ENCODE measurements at places on chromosomes 13 and 19.

- no peak for DNase-seq
Observed at GRCh38 chr19:46014941-46015686, 7.7 kb downstream of the PGLYRP1 start.

DNA sequence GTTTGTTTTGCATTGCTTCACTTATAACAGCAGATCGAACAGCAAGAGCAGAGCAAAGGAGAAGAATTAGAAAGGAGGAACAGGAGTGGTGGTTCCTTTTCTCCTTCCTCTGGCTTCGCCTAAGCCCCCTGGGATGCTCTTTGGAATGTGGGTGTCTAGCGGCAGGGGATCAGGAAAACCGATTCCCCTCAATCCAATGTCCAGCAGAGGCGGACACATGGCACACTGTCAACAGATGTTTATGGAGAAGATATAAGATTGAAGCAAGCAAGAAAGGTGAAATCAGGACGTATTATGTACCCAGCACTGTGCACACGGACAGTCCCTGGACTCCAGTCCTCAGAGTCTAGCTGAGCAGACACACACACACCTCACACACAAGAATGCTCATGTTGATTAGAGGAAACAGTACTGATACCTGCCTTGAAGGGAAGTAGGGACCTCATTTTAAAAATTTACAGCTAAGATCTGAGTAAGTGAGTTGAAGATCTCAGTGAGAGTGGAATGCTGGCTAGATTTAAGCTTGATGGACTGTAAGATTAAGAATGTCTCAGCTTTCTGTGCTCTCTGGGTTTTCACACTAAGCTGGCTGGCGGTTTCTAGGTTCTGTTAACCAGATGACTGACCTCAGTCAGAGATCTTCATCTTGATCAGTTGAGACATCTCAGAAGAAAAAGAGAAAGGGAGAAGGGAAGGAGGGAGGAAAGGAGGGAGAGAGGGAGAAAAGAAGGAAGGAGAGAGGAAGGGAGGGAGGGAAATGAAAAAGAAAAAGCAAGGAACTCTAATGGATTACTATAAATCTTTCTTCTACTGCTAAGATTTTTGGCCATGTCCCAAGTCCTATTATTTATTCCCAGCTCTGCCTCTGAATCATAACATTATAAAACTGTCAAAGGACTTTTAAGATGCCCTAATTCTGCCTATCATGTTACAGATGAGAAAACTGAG lies 44.8 kb downstream of the FLT1 start:
- DNase-seq, result no peak

- DNase-seq, result no peak
Observed at GRCh38 chr19:11721681-11722080, 17.1 kb downstream of the ZNF823 start.

DNA sequence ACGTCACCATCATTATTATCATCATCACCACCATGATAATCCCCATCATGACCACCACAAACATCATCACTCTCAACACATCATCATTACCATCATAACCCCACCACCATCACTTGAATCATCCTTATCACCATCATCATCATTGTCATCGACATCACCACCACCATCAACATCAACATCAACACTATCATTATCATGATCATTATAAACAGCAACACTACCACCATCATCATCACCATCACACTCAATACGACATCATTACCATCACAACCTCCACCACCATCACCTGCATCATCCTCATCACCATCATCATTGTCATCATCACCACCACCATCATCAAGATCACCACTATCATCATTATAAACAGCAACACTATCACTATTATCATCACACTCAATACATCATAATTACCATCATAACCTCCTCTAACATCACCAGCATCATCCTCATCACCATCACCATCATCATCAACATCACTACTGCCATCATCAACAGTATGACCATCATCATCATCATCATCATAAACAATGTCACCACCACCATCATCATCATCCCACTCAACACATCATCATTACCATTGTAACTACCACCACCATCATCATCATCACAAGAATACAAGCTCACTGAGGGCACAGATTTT lies 78.7 kb downstream of the MBD3L1 start:
- no peak for DNase-seq

- DNase-seq, result no peak
Observed at GRCh38 chr19:3478409-3479176, 1.7 kb downstream of the SMIM24 start.

DNA sequence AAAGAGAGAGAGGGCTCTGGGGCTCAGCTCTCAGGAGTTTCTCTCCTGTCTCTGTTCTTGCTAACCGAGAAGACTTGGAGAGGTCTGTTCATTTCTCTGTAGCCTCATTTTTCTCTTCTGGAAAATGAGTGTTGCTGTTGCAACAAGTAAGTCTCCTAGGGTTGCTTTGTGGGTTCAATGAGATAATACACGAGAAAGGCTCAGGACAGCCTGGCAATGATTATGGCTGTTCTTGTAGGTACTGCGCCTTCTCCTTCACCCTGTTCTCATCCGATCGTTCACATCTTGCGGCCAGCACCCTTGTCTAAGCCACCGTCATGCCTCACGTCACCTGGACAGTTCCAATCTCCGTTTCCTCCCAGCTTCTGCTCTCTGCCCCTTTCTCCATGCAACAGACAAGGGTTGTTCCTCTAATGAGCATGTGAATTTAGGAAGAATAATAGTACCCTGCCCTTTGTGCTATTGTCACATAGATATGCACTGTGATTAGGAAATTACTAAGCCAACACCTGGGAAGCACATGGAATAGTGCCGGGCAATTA lies 4.2 kb downstream of the C5AR1 start:
- no peak for DNase-seq

DNA sequence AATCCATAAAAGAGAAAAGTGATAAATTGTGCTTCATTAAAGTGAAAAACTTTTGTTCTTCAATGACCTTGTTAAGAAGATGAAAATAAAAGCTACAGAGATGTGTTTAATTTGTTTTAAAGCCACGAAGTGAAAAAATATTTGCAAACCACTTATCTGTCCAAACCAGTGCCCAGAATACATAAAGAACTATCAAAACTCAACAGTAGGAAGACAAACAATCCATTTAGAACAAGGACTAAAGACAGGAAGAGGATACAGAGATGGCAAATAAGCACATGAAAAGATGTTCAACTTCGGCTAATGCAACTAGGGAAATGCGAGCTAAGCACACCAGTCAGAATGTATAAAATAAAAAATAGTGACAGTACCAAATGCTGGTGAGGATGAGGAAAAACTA lies 15.0 kb downstream of the GJB6 start:
- no peak for DNase-seq

DNA sequence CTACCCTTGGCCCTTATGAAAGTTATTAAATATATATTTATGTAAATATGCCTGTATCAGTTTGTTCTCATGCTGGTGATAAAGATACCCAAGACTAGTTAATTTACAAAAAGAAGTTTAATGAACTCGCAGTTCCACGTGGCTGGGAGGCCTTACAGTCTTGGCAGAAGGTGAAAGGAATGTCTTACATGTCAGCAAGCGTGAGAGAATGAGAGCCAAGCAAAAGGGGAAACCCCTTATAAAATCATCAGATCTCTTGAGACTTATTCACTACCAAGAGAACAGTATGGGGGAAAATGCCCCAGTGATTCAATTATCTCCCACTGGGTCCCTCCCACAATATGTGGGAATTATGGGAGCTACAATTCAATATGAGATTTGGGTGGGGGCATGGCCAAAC lies 506.0 kb upstream of the ATXN8OS start:
- no peak for DNase-seq

DNA sequence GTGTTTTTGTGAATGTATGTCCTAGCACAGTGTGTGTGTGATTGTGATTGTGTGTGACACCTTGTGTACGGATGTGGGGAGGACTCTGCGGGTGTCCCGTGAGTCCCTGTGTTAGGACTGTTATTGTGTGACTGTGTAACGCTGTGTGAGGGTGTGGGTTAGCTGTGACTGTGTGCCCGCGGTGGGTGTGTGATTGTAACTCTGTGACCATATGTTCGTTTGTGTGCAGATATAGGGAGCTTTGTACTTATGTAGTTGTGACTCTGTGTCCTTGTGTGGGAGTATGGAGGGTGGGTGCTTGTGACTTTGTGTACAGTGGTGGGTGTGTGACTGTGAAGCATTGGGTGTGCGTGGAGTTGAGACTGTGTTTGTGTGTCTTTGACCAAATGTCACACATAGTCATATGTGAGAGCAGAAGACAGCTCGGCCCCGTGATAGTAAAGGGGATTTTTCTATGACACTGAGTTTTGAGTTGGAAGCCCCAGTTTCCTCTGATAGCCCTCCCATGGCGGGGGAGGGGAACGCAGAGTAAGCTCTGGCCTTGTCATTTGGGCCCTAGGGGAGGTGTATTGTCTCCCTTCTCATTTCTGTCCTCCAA lies 949 bp upstream of the ZNF260 start:
- DNase-seq, result no peak

DNA sequence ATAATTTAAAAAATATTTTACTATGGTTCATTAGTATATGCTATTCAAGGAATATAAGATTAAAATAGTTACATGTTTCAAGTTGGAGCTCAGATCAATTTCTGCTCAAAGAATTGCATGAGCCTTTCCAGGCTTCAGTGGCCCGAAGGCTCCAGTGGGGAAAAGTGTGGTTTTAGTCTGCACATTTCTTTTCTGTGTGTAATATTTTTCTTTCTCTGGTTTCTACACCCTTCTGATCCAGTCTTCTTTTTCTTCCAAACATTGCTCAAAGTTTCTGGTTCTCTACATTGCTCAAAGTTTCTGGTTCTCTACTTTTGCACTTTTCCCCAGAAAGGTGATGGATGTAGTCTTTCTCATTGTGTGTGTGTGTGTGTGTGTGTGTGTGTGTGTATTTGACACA lies 64.7 kb upstream of the OXGR1 start:
- peak; percentile 16 for DNase-seq
